ENCODE measurements at places on chromosomes 2 and 18. TPM values are rescaled to one million over a fixed set of nuclear protein-coding genes. Genes with fewer than 3 reads are reported as not detected.

NDC80 gene
- total RNA-seq, result 7.7 TPM

IL1F10 gene
- total RNA-seq, result not detected

ALPI gene
- total RNA-seq, result not detected

IL36G gene
- total RNA-seq, result not detected

CENPA gene
- 4.7 TPM for total RNA-seq

RNU2-63P gene
- total RNA-seq, result 8.2 TPM

PTPRM gene
- 23.9 TPM for total RNA-seq

CCBE1 gene
- total RNA-seq, result 0.81 TPM

CIB4 gene
- not detected for total RNA-seq

HOXD12 gene
- not detected for total RNA-seq

RBKS gene
- total RNA-seq, result 1.2 TPM

FAM110C gene
- not detected for total RNA-seq

ANKAR gene
- total RNA-seq, result 3.6 TPM

C2orf66 gene
- total RNA-seq, result 0.34 TPM

CXCR4 gene
- total RNA-seq, result 215 TPM

RNF125 gene
- total RNA-seq, result 1.5 TPM

SLC39A6 gene
- 113 TPM for total RNA-seq

RND3 gene
- 49.0 TPM for total RNA-seq

TANC1 gene
- total RNA-seq, result 14.9 TPM

KIAA2012 gene
- total RNA-seq, result not detected

ARHGAP15 gene
- total RNA-seq, result not detected

MC2R gene
- total RNA-seq, result not detected
